ENCODE measurements at places on chromosomes 1 and 21.

- DNase-seq: no peak
Measured at GRCh38 chr21:15011967-15012366, 52.8 kb downstream of the NRIP1 start.

- DNase-seq: no peak
Measured at GRCh38 chr1:85264150-85264549, 4.7 kb upstream of the C1orf52 start.

- no peak for DNase-seq
Measured at GRCh38 chr1:56249234-56249633, 330.1 kb downstream of the PLPP3 start.

DNA sequence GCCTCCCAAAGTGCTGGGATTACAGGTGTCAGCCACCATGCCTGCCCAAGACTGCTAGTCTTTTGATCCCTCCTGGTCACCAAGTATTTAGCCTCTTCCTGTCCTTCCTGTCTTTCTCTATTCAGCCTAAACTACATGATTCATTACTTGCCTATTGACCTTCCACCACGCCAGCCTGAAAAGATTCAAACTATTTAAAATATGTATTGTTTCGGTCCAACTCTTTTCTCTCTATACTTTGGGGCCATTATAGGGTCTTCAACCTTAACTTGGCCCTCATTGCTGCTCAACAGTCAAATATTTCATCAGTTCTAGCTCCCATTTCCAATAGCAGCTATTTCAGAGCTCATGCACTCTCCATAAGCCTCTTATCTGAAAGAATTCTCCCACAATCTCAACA is 153.0 kb downstream of the TNFSF18 start:
- no peak for DNase-seq

GRCh38 chr1:201093962-201094361 is 18.3 kb downstream of the CACNA1S start:
- no peak for DNase-seq

DNA sequence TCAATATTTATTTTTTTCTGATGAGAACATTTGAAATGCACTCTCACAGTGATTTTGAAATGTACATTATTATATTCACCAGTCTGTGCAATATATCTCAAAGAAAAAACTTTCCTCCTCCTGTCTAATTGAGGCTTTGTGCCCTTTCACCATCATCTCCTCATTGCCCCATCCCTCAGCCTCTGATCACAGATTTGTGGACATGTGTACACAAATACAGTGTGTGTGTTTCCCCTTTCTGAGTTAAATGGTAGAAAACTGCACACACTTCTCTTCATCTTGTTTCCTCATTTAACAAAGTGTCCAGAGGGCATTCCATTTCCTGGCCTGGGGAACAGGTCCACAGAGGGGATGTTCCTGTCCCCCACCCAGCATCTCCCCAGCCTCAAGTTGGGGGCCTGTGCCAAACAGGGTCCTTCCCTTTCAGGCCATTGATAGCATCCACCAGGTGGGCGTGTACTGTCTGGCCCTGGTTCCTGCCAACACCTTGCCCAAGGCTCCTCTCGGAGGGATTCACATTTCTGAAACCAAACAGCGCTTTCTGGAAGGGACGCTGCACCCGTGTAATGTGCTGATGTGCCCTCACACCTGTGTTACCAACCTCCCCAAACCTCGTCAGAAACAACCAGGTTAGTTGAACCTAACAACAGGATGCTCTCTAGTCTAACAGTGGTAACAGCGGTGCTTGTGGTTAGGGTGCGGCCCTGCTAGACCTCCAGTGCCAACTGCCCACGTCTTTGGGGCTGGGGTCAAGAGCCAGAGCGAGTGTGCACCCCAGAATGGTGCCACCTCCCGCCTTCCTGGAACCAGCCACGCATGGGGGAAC is 54.6 kb downstream of the S100B start:
- DNase-seq: peak; percentile 46

Data from activated CD8-positive, alpha-beta memory T cell treated with anti-CD3 and anti-CD28 coated beads, Interleukin-2, amount 50 U/mL, for 4 hours (primary cell).